ENCODE measurements at places on chromosomes 1 and 21.
A peak's percentile ranks its signal among the peaks of the same experiment; 100 is the strongest.

- DNase-seq: no peak
Observed at GRCh38 chr1:225498549-225499136, 70.8 kb upstream of the LBR start.

GRCh38 chr1:44602634-44603628, 71.3 kb downstream of the TMEM53 start:
- DNase-seq: no peak

GRCh38 chr21:25568246-25568645, 39.0 kb downstream of the MRPL39 start:
- DNase-seq: no peak

- DNase-seq: no peak
Observed at GRCh38 chr1:112866151-112866550, 89.8 kb downstream of the SLC16A1 start.

DNA sequence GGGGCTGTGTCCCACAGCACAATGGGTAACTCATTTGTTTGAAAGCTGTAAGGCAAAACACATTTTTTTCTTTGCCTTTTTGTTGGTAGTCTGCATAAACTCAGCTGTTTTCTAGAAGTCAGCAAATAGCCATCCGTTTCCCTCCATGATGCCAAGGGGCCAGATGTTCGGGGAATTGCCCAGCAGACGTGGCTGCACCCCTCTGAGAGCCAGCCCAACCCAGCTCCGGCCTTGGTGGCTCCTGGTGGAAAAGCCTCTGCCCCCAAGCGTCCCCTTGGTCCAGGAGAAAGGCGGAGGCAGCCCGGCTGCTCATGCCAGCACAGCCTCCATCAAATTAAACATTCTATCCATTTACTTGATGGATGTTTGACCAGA, 58.4 kb upstream of the ADARB1 start:
- no peak for DNase-seq

DNA sequence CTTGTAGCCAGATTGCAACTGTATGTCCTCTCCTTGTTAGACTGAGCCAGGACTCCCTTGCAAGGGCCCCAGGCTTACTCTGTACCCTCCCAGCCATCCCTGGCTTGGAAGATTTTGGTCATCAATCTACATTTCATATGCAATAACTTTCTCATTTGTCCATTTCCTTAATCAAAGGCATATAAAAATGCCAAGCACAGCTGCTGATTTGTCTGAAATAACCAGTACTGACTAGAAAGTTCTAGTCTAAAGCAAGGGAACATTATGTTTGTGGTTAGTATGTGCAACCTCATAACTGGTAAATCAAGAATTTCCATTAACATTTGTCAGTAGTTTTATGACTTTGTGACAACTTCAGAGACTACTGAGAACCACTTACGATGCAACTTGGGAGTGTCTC, 370.2 kb downstream of the ST6GALNAC3 start:
- no peak for DNase-seq

GRCh38 chr1:164783778-164784555, 225.0 kb downstream of the PBX1 start:
- no peak for DNase-seq

DNA sequence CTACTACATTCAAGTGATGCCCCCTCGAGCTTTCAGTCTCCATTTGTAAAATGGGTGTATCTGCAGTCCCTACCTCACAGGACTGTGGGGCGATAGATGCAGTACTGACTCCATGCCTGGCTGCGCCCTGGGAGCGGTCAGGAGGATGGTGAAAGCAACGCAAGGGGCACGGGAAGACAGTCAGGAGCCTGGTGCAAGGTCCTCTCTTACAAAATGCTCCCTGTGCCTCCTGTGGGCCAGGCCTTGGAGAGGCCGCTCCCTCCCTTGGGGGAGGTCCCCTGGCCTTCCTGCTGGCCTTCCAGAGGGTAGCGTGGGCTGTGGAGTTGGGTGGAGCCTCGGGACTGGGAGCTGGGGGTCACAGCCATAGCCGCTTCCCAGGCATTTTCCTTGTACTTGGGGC, 21.6 kb downstream of the FAM151A start:
- DNase-seq: no peak

GRCh38 chr1:76038287-76039004, 36.1 kb upstream of the ST6GALNAC3 start:
- no peak for DNase-seq

DNA sequence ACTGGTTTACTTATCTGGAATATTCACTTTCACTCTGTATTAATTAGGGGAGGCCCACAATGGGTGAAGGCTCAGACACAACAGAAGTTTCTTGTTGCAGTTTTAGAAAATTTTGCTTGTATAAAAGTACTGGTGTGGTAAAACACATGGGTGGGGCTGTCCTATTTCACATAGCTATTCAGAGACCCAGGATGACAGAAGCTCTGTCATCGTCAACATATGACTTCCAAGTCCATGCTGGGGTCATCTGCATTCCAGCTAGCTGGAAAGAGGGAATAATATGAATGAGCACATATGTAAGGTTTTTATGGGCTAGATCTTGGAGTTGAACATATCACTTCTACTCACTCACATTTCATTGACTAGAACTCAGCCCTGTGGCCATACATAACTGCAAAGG, 166.4 kb upstream of the KCTD3 start:
- DNase-seq: no peak

DNA sequence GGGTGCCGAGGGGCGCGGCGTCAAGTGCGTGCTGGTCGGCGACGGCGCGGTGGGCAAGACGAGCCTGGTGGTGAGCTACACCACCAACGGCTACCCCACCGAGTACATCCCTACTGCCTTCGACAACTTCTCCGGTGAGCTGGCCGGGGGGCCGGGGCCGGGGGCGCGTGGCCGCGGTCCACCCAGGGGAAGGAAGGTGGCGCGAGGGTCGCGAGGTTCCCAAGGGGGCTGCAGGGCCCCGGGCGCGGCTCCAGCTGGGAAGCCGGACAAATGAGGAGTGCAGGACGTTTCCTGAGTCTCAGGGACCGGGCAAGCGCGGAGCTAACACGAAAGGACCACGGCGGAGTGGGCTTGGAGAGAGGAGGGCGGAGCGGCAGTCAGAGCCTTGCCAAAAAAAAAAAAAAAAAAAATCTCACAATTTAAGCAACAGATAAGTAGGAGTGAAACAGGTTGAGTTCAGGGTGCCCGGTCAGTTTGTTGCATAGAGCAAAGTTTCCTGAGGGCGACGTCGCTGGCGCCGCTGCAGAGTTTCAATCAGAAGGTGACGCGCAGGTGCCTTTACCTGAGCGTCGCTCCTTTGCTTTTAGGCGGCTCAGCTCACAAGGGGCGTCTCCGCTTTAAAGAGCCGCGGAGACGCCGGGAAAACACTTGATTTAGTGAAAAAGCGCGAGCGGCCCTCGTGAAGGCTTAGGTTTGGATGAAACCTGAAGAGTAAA, 750 bp downstream of the RHOU start:
- DNase-seq: peak; percentile 24

GRCh38 chr1:61220536-61220935, 138.2 kb downstream of the NFIA start:
- no peak for DNase-seq

DNA sequence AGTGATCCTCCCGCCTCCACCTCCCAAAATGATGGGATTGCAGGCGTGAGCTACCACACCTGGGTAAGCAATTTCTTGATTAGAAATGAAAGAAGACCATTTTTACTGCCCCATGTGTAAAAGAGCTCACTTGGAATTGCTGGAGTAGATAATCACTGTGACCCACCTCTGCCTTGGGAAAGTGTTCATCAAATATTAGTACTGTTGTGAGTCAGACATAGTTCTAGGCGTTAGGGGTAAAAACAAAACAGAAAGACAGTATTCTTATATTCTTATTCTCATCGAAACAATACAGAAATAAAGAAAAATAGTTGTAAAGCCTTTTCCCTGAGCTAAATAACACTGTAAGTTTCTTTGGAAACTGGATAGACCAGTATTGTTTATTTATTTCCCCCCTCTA, 36.2 kb downstream of the CELF3 start:
- DNase-seq: no peak

DNA sequence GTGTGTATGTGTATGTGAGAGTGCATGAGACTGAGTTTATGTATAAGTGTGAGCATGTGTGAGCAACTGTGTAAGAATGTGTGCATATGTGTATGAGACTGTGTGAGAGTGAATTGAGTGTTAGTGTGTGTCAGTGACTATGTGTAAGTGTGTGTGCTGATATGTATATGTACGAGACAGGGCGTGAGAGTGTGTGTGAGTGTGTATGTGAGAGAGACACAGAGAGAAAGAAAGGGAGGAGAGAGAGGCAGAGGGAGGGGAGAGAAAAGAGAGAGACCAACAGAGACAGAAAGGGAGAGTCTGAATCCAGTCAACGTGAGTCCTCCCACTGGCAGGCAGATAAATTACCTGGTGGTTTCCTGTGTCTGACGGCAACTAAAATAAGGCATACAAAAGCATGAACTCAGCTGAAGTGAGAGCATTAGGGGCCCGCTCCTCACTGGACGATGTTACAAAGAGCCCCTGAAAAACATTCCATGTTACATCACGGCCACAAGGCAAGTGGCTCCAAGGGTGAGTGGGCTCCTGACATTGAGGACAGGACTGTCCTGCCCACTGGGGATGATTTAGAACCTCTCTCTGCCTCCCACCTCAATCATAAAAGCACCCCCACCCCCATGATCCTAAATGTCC, 66.6 kb upstream of the TIAM1 start:
- DNase-seq: no peak

DNA sequence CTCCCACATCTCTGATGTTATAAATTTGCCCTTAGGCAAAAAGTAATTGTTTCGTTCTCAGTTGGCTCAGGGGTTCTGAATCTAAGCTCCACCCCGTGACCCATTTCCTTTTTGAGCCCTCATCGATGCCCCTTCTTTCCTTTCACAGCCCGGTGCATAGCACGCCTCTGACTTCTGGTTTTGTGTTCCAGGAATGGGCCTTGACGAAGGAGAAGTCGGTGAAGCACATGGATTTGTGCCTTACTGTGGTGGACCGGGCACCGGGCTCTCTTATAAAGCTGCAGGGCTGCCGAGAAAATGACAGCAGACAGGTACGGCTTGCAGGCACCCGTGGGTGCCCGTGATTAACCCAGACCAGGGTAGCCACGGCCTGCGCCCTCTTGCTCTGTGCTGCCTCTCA, 151.9 kb downstream of the PGBD5 start:
- peak; percentile 24 for DNase-seq

- DNase-seq: no peak
Observed at GRCh38 chr1:32111040-32111623, 3.3 kb downstream of the KPNA6 start.

- DNase-seq: no peak
Observed at GRCh38 chr1:98157524-98158313, 236.9 kb upstream of the DPYD start.

GRCh38 chr21:28069450-28069923, 923.2 kb downstream of the LTN1 start:
- DNase-seq: no peak

- DNase-seq: no peak
Observed at GRCh38 chr1:225999912-226000337, 782 bp upstream of the SDE2 start.

DNA sequence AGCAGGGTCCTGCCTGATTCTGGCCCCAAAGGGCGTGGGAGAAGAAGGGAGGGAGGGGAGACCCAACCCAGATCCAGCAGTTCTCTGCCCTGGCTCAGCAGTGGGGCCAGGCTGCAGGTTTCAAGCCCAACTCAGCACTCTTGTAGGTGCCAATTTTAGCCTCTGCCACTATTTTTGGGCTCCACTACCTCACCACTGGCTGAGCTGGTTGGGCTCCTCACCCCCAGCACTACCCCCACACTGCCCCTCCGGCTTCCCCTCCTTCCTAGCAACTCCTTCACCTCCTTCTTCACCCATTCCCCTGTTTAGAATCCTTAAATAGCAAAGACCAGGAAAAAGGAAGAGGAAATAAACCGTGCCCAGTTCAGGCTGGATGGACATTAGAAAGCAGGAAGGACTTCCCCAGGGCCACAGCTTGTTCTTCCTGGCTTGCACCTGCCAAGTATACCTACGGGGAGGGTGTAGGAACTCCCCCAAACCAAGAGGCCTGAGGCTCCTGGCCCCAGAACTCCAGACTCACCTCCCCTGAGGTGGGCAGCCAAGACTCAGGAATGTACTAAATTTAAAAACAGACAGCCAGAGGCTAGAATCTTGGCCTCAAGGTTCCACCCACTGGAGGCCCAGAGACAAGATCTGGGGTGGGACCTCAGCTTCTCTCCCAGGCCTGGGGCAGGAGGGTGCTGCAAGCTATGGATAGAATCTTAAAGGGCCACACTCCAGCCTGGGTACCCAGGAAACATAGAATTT, 1.4 kb upstream of the ARHGEF2 start:
- no peak for DNase-seq

DNA sequence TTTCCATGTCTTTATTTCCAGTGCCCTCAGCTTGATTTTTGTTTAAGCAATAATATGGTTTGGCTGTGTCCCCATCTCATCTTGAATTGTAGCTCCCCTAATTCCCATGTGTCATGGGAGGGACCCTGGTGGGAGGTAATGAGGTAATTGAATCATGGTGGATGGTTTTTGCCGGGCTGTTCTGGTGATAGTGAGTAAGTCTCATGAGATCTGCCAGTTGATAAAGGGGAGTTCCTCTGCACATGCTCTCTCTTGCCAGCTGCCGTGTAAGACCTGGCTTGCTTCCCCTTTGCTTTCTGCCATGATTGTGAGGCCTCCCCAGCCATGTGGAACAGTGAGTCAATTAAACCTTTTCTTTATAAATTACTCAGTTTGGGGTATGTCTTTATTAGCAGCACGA, 559.6 kb upstream of the ADAMTS5 start:
- no peak for DNase-seq

DNA sequence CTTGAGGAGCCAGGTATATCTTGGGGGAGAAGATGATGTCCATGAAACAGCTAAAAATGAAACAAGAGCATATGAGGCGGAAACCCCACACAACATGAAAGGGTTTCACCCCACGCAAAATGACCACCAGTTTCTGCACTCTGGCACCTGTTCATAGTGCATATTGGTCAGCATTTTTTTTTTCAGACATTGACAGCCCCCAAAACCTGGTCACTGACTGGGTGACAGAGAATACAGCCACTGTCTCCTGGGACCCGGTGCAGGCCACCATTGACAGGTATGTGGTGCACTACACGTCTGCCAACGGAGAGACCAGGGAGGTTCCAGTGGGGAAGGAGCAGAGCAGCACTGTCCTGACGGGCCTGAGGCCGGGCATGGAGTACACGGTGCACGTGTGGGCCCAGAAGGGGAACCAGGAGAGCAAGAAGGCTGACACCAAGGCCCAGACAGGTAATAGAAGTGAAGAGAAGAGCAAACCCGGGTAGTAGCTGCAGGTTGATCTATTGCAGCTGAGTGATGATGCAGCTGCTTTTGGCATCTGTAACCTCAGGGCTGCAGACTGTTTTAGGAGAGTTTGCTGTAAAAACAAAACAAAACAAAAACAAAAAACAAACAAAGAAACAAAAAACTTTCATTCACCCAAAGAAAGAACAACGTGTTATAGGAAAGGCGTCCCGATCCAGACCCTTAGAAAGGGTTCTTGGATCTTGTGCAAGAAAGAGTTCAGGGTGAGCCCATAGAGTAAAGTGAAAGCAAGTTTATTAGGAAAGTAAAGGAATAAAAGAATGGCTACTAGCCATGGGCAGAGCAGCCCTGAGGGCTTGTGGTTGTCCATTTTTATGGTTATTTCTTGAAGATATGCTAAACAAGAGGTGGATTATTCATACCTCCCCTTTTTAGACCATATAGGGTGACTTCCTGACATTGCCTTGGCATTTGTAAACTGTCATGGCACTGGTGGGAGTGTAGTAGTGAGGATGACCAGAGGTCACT, 51.0 kb downstream of the TNN start:
- no peak for DNase-seq

GRCh38 chr1:230744382-230744781, 2.8 kb upstream of the CAPN9 start:
- DNase-seq: no peak

All from mesothelial cell of epicardium (in vitro differentiated cells).